CD4-positive, alpha-beta T cell treated with Interleukin-10 for 1 hour (primary cell): ENCODE measurements at places on chromosomes 16 and 17.

DNA sequence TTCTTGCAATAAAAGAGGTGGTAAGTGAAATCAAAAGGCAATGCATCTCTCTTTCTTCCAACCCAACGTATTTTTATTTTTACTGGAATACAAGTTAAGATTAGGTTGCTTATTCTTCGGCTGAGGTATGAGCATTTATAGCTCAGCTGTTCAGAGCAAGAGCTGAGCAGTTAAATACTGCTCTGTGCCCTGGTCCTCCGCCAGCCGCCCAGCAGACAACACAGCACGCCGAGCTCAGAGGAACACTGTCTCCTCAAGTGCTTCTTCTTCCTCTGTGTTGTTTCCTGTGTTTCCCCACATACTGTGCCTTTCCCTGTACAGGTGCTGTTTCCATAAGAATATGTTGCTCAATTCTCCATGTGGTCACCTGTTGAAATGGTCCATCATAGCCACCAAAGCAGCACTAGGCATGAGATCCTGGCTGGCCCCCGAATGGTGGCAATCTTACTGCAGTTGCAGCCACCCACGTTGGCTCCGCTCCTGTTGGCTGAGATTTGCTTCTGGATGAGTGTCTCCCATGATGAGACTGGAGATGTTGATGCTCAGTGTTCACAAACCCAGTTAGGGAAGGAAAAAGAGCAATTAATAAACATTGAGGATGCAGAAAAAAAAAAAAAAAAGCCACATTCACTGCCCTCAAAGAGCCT lies 515.3 kb downstream of the GRIN2A start:
- DNase-seq, result no peak

- peak; percentile 48 for DNase-seq
These were observed 690 bp downstream of the PITPNC1 start for GRCh38 chr17:67377488-67378453.

DNA sequence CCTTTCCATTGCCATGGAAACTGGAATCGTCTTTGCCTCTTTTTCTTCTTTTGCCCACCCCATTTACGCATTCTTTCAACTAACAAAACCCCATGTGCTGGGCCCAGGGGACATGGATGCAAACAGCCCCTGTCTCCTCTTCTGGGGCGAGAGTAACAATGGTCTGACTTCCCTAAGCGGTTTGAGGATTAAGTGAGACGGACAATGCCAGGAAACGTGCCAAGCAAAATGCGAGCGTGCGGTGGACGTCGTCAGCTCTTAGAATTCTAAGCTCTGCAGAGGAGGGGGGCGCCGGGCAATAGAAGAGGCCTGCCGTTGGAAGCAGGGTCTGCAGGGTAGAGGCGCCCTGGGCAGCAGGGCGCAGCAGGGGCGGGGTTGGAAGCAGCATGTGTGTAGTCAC lies 42.4 kb upstream of the JPH3 start:
- no peak for DNase-seq

DNA sequence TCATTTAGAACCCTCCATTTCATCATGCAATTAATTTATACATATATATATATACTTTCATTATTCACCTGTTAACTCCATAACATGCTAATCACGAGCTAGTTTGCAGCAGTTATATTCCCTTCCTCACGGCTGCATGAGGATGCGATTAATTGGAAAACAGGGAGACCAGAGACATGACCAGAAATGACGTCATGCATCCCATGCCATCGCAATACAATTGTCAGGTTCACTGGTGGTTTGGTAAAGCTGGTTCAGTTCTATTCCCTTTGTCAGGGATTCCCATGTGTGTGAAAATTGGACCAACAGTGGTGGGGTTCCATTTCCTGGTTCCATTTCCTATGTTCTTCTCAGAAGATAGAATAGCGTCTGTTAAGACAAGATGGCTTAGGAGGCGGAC lies 440.4 kb upstream of the ERCC4 start:
- no peak for DNase-seq

DNA sequence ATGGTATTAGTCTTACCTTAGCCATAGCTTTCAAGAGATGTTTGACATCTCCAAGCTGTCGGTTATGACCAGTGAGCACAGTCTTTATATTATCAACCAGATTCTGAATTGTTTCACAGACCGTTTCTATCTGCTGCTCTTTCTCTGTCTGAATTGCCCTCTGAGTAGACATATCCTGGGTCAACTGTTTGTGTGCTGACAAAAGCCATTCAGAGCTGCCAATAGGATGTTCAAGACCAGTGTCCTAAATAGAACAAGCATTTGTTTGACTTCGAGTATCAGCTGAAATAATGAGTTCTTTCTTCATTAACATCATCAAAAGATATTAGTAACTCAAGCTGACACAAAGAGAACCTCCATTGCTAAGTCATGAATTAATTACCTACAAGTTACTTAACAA lies 14.9 kb upstream of the ARL6IP1 start:
- no peak for DNase-seq

GRCh38 chr16:67546091-67546501 lies 16.2 kb upstream of the CTCF start:
- no peak for DNase-seq

- no peak for DNase-seq
These were observed 259.9 kb downstream of the IRF8 start for GRCh38 chr16:86158688-86159360.

- peak; percentile 16 for DNase-seq
These were observed 100.7 kb downstream of the LYRM1 start for GRCh38 chr16:21001262-21001661.

GRCh38 chr16:4723071-4723767 lies 10.9 kb downstream of the ANKS3 start:
- DNase-seq, result no peak

DNA sequence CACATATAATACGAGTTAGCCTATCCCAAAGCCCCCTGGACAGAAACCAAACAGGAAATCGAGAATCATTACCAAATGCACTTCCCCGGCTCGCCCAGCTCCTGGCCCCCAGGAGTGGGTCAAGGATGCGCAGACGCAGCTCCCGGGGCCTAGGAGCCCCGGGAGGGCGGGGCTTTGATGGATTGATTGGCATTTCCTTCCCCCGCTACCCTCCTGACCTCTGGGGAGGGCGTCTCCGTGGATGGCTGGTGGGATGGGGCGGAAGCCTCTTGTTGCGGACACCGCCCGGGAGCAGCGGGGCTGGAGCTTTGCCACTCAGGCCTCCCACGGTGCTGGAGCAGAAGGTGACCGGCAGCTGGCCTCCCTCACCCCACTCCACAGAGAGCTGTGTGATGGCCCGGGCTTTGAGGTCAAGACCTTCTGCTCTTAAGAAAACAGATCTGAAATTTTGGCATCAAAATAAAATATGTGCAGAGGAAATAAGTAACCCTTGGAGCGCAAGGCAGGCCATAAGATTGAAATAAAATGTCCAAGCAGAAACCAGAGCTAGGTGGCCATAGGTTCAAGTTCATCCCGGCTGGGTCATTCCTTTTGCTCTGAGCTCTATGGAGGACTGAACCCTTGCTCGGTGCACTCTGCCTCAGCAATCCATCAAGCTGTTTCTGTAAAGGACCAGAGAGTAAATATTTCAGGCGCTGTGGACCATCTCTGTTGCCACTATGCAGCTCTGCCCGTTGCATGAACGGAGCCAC lies 262.3 kb downstream of the SOX9 start:
- DNase-seq, result no peak
